ENCODE measurements at places on chromosomes 4 and X.

GRCh38 chr4:159009521-159009920, 93.4 kb upstream of the RAPGEF2 start:
- no peak for DNase-seq

DNA sequence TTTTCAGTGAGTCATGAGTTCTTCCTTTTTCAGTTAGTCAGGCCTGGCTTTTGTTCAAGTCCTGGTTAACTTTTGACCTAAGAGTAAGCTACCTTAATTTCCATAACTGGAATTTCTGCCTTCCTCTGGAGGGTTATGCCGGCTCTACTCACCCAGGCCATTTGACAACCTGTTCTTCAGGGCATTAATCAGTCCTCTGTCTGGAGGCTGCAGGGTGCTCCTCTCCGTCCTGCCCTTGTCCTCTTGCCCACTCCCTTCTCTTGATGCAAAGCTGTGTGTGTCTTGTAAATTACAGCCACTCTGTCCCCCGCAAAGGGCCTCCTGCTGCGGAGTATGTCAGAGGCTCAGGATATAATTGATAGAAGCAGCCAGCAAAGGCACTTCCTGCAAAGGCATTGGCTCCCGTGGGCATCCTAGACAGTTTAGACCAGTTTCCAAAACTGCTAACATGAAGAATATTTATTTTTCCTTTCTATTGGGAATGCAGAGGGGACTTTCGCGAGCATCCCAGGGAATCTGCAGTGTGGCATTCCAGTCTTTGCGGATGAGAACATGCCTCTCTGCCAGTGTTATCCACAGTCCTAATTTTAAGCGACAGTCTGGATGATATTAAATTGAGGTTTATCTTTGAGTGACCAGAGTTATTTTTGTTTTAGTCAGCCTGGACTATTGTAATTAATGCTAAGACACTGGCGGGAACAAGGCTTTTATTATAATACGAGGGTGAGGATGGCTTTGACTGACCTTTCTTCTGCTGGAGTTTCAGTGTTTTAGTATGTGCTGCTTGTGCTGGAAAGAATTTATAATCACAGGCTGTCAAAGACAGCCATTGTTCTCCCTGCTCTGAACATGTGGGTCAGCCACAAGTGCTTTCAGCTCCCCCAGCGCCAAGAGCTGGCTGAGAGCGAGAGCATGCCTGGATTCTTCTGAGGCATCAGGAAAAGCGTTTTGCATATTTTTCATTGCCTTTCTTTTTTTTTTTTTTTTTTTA, 74.2 kb downstream of the LIMCH1 start:
- DNase-seq: no peak

- DNase-seq: no peak
Observed at GRCh38 chrX:3743801-3744439, 30.5 kb upstream of the PRKX start.

- DNase-seq: no peak
Observed at GRCh38 chrX:1720836-1721235, 106.0 kb downstream of the ASMT start.

- DNase-seq: no peak
Observed at GRCh38 chr4:123546573-123547060, 150.0 kb downstream of the SPRY1 start.

GRCh38 chr4:26731351-26732035, 129.1 kb upstream of the STIM2 start:
- DNase-seq: no peak

DNA sequence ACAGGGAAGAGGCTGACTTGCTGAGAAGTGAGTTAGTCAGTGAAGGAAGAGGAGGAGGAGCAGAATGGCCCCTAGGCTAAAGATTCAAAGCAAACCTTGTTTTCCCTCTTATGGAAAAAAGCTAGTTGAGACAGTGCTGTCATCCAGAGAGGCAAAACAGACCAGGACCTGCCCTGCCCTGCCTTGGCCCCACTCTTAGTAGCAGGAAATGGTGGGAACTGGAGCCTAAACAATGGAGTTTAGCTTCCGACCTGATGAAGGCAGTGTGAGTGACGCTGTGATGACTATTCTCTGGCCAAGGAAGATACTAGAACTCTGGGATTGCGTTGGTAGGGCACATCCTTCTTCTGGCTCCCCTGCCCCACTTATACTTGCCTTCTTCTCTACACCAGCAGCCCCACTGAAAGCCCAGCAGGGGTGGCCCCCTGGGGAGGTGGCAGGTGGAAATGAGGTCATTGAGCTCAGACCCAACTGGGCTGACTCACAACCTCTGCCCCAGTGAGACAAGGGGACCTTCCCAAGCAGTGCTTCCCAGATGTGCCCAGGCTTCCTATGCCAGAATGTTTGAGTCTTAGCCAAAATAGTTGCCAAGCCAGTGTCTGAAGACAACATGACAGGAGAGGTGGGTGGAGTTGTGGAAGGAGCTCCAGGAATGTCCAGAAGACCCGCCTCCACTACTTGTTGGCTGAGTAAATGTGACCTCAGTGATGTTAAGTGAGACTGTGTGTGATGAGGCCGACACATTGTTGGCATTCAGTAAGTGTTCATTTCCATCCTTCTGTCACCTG, 38.8 kb downstream of the MSN start:
- no peak for DNase-seq

GRCh38 chr4:105453550-105454205, 20.2 kb downstream of the PPA2 start:
- DNase-seq: no peak

DNA sequence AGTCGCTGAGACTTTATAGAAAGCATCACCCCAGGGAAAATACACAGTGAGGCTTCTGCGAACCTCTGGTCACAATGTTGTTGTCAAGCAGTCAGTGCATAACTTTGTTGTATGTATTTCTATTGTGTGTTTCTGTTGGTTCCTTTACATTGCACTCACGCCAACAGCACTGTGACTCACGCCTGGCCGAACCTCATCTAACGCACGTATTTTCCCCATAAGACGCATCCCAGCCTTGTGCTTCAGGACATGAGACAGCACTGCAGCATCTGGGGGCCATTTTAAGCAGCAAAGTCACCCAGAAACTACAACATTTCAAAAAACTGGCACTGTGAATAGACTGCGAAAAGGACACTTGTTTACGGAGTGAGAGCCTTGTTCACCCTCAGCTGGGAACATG, 30.6 kb downstream of the TBL1X start:
- no peak for DNase-seq

- no peak for DNase-seq
Observed at GRCh38 chr4:3936184-3936583, 170.0 kb downstream of the ADRA2C start.

DNA sequence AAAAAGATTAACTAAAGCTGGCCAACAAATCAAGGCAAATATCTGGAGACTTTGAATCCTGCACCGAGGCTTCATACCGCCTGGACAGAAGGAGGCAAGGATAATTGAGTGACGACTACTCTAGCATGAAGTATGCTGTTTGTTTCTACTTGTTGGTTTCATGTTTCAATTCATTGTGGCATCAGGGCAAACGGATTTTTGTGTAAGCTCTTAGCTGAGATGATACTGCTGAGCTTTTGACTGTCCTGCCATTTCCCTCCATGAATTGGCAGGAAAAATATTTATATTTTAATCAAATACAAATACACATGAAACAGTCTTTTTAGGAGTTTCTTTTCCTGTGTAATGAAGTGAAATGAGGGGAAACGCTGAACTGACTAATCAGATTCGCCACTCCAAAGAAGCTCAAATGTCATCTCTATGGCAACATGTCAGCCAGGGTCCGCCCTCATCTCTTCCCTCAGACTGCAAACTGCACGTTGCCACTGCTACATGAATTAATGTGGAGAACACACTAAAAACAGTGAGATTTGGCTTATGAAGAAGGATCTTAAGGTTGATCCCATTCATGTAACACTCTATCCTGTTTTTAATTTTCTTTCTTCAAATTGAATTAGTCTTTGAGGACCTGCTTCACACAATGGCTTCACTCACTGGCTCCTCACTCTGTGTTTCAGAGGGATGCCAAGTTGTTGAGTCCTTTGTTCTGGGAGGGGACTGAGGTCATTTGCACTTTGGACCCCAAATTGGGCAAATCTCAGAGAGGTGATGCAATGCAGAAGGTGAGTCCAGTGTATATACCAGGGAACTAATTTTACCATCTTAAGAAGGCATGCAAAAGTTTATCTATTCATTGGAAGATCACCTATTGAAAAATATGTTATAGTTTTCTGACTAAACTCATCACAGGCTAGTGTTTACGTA, 149.6 kb upstream of the MID1 start:
- no peak for DNase-seq

GRCh38 chr4:40601641-40602040, 28.0 kb downstream of the RBM47 start:
- no peak for DNase-seq

DNA sequence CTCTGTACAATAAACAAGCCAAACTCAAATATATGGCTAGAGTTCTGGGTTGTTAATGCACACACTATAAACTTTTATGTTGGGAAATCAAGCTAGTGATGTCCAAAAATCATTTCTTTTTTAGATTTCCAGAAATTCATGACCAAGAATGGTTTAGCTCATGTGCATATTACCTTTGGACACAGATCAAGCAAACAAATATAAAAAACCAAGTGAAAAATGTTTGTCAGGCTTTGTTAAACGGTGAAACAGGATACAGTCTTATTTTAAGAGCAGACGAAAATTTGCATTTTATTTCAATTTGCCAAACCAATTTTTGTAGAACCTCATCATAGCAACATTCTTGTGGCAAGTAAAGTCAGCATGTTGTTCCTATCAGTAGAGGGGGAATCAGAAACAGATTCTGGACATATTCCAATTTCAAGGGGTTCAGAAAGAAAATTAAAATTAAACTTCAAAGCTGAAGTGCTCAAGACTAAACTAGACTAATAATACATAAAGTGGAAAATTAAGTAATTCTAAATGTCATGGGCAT, 413.6 kb downstream of the TRIML1 start:
- no peak for DNase-seq

- DNase-seq: no peak
Observed at GRCh38 chr4:89275587-89275986, 32.0 kb downstream of the GPRIN3 start.

DNA sequence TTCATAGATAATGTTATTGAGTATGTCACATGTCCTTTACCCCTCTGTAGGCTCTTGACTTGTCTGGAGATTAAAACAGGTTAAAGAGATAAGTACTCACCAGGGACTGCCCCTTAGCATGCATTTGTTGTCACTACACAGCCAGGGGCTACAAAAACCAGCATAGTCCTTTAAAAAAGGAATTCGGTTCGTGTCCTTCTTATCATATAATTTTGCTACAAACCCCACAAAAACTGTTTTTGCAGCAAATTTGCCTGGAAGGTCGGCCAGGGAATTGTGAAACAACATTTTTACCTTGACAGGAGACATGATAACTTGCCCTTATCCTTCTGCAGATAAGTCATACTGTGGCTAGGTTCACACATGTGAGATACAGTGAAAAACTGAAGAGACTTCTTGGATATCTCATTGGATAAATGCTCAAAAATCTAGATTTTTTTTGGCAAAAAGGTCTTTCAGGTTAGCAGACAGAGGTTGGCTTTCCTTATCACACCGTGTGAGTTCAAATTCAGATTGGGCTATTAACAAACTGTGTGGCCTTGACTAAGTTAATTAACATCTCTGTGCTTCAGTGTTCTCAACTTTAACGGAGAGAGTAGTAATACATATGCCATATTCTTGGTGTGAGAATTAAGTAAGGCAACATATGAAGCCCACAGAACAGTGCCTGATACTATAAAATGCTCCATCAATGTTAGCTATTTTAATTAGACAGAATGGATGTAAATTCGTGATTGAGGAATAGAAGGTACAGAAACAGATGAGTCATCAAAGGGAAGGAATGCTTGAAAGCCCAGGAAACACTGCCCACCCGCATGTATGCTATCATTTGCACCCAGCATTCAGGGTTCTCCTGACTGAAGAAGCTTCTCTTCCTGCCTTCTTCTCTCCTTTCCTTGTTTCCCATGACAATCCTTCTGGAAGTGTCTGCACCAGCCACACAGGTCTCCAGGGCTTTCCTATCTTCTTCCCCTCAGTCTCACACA, 30.0 kb downstream of the FAM9C start:
- no peak for DNase-seq

DNA sequence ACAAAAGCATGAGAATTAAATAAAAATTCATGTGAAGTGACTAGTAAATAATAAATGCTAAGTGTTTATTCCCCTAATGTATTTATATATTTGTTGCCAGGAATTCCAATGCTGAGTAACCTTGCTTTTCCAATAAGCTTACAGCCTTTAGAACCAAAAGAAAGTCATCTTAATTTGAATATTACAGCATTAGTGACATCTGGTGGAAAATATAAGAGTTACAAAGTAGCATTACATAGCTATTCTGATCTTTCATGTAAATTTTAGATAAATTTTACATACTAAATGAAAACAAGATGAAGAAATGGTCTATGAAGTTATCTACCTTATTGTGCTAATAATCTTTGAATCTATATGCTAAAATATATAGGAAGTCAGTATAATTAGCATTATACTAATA, 10.4 kb downstream of the MAD2L1 start:
- peak; percentile 44 for DNase-seq

Data from NAMALWA (cell line).